ENCODE measurements at places on chromosomes 4 and X. TPM values are rescaled to one million over a fixed set of nuclear protein-coding genes. Genes with fewer than 3 reads are reported as not detected.
A peak's percentile ranks its signal among the peaks of the same experiment; 100 is the strongest.

The ATP1B4 gene
- total RNA-seq: not detected

The AKAP4 gene
- total RNA-seq: not detected

The SCRG1 gene
- total RNA-seq: 1.9 TPM

The ZNF157 gene
- total RNA-seq: 0.13 TPM

The GLRA2 gene
- not detected for total RNA-seq

The CD38 gene
- 5.7 TPM for total RNA-seq

The TMEM129 gene
- 34.0 TPM for total RNA-seq

The MFAP3L gene
- total RNA-seq: 5.0 TPM

The PPARGC1A gene
- 75.4 TPM for total RNA-seq

The HTN3 gene
- total RNA-seq: not detected

The GAGE12F gene
- not detected for total RNA-seq

The HSD17B10 gene
- 106 TPM for total RNA-seq

The DHRSX gene
- total RNA-seq: 21.0 TPM

- no peak for DNase-seq
Observed at GRCh38 chr4:121358473-121358872, 22.3 kb downstream of the QRFPR start.

GRCh38 chr4:138843616-138844015, 172.0 kb upstream of the NOCT start:
- DNase-seq: no peak

GRCh38 chrX:137031517-137032340, 2.1 kb downstream of the GPR101 start:
- DNase-seq: peak; percentile 25

DNA sequence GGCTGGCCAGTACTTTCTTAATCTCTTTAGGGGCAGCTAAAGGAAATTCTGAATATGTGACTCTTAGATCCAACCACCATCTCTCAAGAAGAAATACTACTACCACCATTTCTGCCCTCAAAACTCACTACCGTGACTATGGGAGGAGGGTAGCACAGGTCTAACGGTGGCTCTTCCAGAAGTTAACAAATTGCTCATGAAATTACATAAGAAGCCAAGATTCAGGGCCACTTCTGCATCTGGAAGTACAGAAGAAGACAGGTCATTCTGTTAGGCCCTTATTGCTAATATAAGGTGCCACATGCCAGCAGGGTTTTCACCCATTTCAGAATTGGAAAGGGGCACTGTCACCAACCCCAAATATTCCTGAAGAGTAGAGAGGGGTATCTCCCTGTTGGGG, 19.6 kb upstream of the NKRF start:
- DNase-seq: no peak

- DNase-seq: no peak
Observed at GRCh38 chrX:133638285-133638684, 223.0 kb upstream of the GPC4 start.

GRCh38 chr4:25638221-25638601, 17.4 kb upstream of the SLC34A2 start:
- DNase-seq: no peak

DNA sequence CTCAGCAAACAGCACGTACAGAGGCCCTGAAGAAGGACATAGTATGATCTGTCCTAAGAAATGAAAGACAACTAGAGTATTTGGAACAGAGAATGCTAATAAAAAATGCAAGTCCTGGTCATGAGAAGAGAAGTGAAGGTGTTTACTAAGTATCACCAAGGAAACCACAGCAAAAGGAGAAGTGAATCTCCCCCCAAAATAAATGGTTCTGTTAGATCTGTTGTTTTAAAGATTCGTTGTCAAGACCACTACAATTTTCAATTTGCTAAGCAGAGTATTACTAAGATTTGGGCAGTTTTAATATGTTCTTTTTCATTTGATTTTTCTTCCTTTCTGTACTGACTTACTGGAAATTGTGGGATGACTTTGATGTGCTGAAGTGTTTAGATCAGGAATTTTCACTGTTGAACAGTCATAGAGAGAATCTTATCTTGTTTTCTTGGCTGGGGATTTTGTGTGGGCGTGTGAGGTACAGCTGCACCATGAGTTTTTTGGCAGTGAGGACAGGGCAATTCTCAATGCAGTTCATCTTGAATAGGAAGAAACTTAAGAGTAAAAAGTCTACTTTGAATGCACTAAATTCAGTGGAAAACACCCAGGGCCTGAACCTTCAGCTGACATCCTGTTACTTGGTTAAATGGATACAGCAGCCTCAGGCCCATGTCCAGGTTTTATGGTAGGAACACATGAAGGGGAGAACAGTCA, 132.2 kb downstream of the STIM2 start:
- DNase-seq: peak; percentile 39

- no peak for DNase-seq
Observed at GRCh38 chrX:72001906-72002305, 91.3 kb downstream of the NHSL2 start.

DNA sequence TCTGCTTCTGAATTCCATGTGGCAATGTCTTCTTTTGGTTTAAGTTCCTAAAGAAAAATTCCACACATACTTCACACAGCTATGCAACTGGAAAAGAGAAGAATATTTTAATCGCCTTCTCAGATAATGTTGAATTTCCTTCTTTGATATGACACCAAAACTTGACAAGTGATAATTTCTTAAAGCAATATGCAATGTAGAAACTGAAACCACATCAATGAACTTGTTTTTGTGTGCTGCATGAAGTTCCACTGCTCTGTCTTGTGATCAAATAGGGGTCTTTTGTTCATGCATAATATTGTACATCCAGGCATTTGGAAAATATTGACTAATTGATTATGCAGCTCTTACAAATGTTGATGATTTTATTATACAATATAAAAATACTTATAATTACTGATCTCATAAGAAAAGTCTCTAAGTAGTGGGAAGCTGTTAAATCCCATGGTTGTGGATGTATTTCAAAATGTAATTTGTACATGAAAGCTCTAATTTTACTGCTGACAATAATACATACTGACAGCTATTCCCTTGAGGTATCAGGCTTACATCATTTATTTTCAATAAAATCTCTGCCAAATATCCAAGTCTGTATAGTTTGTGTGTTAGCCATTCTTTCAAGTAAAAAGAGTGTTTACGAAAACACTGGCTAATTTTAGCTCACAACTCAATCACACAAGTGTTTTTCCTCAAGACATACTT, 56.5 kb downstream of the AGA start:
- no peak for DNase-seq

DNA sequence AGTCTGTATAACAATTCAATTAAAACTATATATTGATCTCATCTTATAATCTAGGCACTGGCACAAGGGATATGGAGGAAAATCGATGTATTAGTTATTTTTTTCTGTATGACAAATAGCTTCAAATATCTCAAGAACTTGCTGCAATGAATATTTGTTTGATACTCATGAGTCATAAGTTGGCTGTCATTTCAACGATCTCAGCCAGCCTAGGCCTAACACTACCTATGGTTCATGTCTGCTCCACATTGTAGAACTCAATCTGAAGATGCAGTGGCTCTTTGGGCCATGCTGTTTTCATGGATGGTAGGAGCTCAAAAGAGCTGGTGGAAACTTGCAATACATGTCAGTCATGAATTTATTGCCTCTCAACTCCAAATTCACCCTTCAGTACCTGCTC, 44.7 kb downstream of the MAGEB17 start:
- no peak for DNase-seq

- DNase-seq: no peak
Observed at GRCh38 chrX:117397844-117398243, 718.8 kb downstream of the KLHL13 start.

DNA sequence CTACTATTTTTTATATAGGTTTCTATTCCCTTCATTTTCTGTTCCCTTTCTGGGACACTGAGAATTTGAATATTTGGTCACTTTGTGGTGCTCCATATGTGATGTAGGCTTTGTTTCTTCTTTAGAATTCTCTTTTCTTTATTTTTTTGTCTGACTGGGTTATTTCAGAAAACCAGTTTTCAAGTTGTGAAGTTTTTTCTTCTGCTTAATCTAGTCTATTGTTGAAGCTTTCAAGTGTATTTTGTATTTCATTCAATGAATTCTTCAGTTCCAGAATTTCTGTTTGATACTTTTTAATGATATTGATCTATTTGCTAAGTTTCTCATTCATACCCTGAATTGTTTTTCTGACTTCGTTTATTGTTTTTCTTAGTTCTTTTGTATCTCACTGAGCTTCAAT, 96.2 kb upstream of the HAND2 start:
- no peak for DNase-seq

- no peak for DNase-seq
Observed at GRCh38 chr4:48967101-48967500, 19.0 kb upstream of the CWH43 start.

DNA sequence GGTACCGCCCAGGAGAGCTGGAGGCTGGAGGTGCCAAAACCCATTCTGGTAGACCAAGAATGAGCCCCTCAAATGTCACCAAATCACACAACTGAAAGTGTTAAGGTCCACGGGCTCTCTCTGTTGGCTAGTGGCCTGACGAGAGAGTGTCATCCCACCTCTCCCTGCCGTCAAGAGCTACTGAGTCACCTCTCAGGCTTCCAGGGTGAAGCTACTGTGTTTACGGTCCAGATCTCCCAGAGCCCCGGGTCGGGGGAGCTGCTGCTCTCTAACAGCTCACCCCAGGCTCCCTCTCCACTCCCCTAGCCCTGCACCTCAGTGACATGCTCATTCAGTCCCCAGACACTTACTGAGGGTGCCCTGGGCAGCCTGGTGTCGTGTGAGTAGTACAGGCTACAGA, 59.2 kb downstream of the ADGRG2 start:
- DNase-seq: no peak

DNA sequence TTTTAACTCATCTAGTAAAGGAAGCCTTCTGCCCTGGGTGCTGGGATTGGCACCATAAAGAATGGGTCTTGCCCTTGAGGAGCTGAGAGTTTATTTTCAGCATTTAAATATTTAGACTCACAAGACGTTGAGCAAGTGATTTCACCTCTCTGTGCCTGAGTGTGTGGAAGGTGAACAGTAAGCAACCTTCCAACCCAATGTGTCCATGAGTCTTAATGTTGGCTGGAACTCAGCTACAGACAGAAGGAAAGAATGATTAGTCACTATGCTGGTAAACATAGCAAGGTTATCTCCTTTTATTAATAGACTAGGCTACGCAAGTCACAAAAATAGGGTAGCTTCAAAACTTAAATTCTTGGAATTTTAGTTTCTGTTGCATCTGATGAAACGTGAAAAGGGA, 277.4 kb upstream of the GATB start:
- no peak for DNase-seq

- DNase-seq: no peak
Observed at GRCh38 chr4:24212642-24213041, 322.8 kb upstream of the PPARGC1A start.

DNA sequence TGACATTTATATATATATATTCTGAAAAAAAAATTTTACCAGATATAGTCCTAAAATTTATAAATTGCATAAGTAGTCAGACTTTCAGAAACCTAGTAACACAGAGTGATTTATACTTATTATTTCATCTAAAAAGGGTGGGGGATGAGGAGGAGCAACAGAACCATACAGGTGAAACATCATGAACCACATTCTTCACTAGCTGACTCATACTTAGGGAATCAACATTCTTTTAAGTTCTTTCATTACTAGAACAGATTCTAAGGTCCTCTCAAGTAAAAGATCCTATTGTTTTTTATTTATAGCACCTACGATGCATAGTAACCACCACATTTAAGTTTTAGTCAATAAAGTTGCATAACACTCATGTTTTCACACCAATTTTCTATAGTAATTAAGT, 166.1 kb downstream of the LRBA start:
- DNase-seq: no peak

GRCh38 chr4:133910165-133910564, 291.4 kb downstream of the PABPC4L start:
- DNase-seq: no peak

GRCh38 chrX:53458082-53458481, 23.9 kb upstream of the HSD17B10 start:
- no peak for DNase-seq

DNA sequence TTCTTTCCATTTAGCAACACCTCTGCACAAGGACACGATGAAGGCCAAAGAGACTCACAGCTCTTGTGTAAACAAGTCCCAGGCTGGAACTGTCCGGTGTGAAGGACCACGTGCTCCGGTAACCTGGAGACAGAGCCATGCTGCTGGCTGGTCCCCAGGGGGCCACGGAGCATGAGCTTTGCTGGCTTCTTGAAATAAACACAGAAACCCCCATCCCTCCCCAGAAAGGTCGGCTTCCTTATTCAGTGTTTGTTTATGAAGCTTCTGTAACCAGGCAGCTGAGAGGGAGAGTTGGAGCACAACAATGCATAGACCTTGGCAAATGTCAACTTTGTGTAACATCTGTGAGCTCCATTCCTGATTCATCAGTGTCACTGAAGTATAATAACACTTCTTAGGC, 109.4 kb downstream of the GPR143 start:
- DNase-seq: peak; percentile 39

DNA sequence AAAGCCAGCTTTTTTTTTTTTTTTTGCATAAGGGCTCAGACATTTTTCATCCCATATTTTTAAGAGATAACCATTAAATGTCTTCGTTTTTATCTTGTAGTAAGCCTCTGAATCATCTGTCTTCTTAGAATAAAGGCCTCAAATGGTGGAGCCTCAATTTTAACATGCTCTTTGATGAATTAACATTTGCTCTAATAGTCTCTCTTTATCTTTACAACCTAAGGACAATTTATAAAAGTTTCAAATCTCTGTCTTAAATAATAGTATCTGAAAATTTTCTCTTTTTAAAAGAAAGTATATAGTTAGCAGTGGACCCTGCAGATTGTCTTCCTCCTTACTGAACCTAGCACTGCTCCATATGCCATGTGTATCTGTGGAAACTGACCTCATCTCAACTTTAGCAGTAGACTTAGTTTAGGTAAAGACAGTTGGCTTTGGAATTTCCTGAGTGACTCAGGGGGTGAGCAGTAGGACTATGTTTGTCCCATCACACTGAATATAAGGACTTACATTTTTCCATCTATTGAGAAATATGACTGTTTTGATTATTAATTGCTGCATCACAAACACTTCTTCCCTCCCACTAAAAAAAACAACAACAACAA, 1658.0 kb downstream of the STIM2 start:
- no peak for DNase-seq
